Pulmonary artery endothelial cell (primary cell): ENCODE measurements at places on chromosomes 1 and 21. TPM values are rescaled to one million over a fixed set of nuclear protein-coding genes. Genes with fewer than 3 reads are reported as not detected.

DNA sequence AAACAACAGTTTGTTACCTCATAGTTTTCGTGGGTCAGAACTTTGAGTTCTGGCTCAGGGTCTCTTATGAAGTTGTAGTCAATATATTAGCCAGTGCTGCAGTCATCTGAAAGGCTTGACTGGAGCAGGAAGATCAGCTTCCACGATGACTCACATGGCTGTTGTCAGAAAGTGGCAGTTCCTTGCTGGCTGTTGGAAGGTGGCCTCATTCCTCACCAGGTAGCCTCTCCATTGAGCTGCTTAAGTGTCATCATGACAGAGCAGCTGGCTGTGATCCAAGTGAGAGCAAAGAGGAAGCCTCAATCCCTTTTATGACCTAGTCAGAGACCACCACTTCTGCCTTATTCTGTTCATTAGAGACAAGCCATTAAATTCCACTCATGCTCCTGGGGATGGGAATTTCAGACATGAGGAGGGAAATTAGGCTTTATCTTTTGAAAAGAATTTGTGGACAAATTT, 5.6 kb downstream of the OSBPL9 start:
- peak; percentile 22 for DNase-seq

- DNase-seq: no peak
These were observed 1.1 kb downstream of the LUZP1 start for GRCh38 chr1:23167353-23168078.

DNA sequence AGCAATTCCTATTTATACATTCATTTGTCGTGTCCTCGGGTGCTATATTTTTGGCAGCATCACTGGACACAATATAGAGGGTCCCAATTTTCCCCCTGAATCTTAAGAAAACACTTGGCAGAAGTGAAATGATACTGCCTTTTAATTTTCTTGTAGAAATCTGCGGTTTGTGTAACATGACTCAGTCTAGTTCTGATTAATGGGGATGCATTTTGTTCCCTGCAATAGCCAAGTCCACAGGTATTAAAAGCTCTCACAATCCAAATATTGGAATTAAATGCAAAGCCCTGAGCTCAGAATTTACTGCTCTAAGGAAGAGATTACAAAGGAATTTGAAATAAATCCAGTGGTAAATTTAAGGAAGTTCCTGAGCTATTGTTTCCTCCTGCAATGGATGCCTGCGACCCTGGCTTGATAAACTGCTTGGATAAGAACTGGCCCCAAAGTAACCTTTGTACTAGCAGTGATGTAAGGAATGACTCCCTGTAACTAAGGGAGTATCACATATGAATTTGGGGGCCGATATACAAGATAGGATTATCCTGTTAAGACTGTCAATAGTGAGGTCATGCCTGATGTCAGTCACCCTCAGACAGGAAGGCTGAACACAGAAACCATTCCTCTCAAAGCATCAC, 349.7 kb upstream of the C1orf87 start:
- peak; percentile 20 for DNase-seq

Gene LORICRIN
- total RNA-seq: not detected in 2 replicates

GRCh38 chr1:5856246-5856815, 135.9 kb downstream of the NPHP4 start:
- DNase-seq: no peak

Gene TSPAN2
- total RNA-seq: 0.39 and 0.86 TPM in 2 replicates

Gene DNALI1
- total RNA-seq: 2.0 and 3.2 TPM in 2 replicates

Gene AMY2A
- not detected in 2 replicates for total RNA-seq

Gene MAB21L3
- total RNA-seq: not detected in 2 replicates

DNA sequence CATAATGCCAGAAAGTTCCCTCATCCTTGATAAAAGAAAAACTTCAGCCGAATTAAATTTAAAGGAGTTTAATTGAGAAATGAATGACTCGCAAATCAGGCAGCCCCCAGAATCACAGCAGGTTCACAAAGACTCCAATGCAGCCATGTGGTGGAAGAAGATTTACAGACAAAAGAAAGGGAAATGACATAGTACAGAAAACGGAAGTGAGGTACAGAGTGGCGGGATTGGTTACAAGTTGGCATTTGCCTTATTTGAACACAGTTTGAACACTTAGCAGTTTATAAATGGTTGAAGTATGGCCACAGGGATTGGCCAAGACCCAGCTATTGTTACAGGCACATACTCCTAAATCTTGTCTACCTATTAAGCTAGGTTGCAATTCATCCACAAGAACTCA, 46.6 kb downstream of the HIVEP3 start:
- no peak for DNase-seq

- DNase-seq: no peak
These were observed 63.1 kb downstream of the ELK4 start for GRCh38 chr1:205568469-205569361.

GRCh38 chr1:157313240-157313807, 175.1 kb upstream of the ETV3 start:
- no peak for DNase-seq

DNA sequence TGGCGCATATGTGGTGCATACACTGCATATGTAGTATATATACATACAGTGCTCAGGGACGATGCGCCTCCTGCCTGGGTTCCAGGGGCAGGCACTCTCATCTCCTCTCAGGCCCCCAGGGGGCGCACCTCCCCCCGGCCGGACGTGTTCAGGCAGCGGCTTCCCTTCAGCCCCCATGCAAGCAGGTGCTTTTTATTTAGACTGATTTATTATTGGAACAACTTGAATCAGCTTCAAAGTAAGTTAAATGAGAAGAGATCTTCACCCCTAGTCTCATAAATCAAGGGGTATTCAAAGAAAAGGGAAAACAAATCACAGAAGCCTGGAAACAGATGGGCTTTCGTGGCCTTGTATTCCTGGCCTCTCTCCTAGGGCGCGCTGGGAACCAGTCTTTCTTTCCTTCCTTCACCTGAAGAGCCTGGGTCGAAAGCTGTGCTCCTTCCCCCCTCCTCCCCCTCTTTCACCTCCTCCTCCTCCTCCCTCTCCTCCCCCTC, 64.6 kb downstream of the UBIAD1 start:
- no peak for DNase-seq

Gene PPIAL4G
- total RNA-seq: not detected in 2 replicates

- DNase-seq: no peak
These were observed 55.2 kb downstream of the MRPL37 start for GRCh38 chr1:54255026-54255702.

Gene CLDN8
- total RNA-seq: not detected in 2 replicates

Gene PLA2G4A
- 18.6 and 18.9 TPM in 2 replicates for total RNA-seq
